ENCODE measurements at places on chromosomes 7 and 10.

GRCh38 chr10:68221196-68221595, 10.7 kb downstream of the ATOH7 start:
- peak; percentile 10 for DNase-seq

DNA sequence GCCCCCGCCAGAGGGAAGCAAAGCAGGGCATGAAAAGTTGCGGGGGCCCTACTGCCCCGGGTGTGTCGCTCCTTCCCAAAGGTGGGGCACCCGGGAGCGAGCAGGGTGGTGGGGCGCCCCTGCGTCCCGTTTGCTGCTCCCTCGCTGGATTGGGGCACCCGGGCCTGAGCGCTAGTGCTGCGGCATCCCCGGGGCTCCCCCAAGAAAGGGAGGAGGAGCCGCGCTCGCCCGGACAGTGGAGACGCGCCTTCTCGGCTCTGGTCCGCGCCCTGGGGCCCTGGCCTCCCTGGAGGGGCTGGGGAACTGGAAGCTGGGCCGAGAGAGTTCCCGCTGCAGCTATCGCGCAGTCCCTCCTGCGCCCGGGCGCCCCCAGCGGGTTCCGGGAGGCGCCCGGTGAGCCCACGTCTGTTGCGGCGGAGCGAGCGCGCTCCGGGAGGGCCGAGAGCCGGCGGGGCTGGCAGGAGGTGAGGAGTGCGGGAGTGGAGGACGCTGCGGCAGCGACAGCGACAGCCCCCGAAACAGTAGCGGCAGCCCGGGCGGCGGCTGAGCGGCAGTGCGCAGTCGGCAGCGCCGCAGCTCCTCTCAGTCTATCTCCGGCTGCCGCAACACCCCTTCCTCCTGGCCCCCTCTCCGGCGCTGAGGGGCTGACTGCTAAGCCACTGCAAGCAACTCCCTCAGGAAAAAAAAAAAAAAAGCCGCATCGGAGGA, 504 bp upstream of the BMPER start:
- DNase-seq, result peak; percentile 48

GRCh38 chr10:93812659-93813338, 55.1 kb downstream of the LGI1 start:
- DNase-seq, result no peak

- DNase-seq, result no peak
Observed at GRCh38 chr10:113060201-113061053, 110.4 kb downstream of the TCF7L2 start.

- no peak for DNase-seq
Observed at GRCh38 chr10:97096261-97097083, 89.3 kb downstream of the SLIT1 start.

DNA sequence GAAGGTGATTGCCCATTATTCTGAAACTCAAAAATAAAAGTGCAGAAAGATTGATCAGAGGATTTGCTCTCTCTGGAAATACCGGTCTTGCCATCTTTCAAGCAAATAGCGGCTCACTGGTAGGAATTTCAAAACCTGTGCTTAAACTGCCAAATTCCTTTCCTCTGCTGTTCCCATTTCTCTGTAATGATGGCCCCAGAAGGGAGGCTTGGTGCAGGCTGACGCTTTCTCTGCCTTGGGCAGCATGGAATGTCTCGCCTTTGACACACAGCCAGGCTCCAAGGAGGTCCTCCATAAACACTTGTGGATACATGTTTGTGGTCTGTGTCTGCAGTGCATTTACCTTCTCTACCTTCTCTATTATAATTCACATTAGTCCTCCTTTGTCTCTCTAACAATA, 146.8 kb downstream of the HIBADH start:
- no peak for DNase-seq

DNA sequence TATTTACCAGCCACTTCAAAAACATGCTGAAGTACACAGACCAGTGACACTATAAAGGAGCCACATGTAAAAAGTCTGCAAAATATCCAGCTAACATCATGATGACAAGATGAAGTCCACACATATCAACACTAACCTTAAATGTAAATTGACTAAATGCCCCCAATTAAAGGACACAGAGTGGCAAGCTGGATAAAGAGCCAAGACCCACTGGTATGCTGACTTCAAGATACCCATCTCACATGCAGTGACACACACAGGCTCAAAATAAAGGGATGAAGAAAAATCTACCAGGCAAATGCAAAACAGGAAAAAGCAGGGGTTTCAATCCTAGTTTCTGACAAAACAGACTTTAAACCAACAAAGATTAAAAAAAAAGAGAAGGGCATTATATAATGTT, 12.9 kb upstream of the C10orf88 start:
- DNase-seq, result no peak

- DNase-seq, result no peak
Observed at GRCh38 chr10:1347962-1348772, 292.0 kb downstream of the WDR37 start.

DNA sequence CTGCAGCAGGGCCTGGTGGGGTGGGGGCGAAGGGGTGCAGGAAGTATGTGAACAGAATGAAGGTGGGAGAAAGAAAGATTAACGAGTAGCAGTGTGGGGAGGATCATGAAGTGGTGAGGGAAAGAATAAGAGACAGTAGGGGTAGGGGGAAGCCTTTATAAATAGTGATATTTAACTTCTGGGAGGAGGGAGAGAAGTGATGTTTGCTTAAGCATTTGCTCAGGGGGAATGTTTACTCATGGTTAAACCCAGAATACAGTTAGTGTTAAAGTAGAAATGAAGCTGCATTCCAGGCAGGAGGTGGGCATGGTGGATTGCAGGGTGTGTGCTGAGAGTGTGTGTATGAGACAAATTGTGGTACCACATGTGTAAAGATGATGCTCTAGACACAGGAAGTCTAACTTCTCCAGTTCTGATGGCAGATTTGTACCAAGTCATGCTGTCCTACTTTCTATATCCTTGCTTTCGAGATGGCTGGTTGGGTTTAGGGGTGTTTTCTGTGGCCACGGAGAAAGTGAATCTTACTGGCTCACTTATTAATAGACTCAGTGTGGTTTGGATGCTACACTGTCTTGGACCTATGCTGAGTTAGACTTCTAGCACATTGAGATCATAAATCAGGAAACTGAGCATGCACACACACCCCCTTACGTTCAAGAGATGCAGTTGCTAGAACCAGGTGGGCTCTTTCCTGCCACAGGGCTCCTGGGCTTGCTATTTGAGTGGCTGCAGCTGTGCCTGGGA, 10.6 kb upstream of the DNMBP start:
- no peak for DNase-seq

DNA sequence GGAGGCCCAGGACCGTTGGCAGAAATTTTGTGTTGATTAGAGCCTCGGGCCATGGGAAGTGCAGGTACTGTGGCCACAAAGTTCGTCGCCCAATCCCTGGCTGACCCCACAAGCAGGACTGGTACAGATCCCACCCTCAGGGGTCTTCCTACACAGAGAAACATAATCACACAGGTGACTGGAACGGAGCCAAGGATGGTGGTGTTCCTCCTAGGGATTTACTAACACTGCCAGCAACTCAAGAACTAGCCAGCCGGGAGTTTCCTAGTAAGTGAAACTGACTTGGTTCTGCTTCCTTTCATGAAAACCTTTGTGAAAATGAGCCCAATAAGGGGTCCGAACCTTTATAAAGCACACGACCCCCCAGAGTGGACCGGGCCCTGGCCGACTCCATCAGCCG, 5.7 kb downstream of the CUX1 start:
- no peak for DNase-seq

GRCh38 chr7:41732843-41733306, 30.0 kb upstream of the INHBA start:
- no peak for DNase-seq

DNA sequence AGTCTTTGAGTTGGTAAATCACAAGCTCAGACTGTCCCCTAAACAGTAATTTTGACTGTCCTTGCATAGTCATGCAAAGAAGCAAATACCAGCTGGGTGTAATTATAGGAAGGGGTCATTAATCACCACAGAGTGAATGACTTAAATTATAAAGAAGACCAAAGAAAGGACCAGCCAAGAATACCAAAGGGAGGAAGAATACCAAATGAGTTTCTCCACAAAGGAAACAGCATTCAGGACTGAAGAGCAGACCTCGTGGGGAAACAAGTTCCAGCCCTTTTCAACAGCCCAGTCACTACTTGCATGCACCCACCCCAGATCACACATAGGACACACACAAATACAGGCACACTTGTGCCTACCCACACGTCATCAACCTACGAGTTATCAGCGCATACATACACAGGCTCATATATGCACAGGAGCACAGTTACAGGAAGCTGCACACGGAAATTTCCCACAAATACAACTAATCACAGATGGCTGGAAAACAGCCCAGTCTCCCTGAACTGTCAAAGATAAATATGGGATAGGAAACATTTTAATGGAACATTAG, 77.6 kb downstream of the DENND2A start:
- DNase-seq, result peak; percentile 25

DNA sequence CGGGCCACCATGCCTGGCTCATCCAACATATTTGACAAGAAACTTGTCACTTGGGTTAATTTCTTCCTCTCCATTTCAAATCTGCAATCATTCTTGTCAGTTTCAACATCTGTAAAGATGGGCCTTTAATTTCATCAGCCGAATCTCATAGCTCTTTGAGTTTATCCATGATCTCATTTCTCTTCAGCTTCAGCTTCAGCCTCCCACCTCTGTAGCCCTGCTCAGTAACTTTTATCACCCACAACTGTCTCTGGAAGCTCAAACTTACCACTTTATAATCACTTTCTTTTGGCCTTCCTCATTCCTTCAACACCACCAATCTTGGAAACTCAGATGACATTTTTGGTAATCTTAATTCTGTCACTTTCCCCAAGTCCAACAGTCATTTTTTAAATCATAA, 83.2 kb downstream of the CPED1 start:
- no peak for DNase-seq

- no peak for DNase-seq
Observed at GRCh38 chr10:115028419-115028818, 64.7 kb upstream of the ATRNL1 start.

GRCh38 chr10:17473228-17473950, 19.0 kb upstream of the ST8SIA6 start:
- no peak for DNase-seq
